ENCODE measurements at places on chromosomes 6 and 20.

DNA sequence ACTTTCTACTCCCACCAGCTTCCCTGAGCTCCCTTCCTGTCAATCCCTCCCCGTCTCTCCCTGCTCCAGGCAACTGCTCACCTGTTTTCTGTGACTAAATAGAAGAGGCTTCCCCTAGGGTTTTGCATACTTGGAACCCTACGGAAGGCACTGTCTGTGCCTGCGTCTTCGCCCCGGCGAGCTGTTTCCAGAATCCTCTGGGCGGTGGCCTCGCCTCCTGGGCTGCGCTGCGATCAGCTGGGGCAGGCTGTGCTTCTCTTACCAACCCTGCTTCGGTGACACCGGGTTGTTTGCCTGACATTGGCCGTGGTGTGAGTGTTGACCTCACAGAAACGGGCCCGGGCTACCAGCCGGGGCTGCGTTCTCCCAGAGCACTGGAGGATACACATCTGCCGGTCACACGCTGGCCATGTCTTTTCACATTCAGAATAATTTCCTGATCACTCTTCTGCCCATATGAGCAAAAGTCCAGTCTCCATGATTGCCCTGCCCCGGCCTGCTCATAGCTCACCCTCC, 29.4 kb upstream of the CCR6 start:
- no peak for DNase-seq

- no peak for DNase-seq
Measured at GRCh38 chr6:37088897-37089296, 81.1 kb upstream of the PIM1 start.

GRCh38 chr6:28802417-28803336, 121.1 kb downstream of the TRIM27 start:
- no peak for DNase-seq

DNA sequence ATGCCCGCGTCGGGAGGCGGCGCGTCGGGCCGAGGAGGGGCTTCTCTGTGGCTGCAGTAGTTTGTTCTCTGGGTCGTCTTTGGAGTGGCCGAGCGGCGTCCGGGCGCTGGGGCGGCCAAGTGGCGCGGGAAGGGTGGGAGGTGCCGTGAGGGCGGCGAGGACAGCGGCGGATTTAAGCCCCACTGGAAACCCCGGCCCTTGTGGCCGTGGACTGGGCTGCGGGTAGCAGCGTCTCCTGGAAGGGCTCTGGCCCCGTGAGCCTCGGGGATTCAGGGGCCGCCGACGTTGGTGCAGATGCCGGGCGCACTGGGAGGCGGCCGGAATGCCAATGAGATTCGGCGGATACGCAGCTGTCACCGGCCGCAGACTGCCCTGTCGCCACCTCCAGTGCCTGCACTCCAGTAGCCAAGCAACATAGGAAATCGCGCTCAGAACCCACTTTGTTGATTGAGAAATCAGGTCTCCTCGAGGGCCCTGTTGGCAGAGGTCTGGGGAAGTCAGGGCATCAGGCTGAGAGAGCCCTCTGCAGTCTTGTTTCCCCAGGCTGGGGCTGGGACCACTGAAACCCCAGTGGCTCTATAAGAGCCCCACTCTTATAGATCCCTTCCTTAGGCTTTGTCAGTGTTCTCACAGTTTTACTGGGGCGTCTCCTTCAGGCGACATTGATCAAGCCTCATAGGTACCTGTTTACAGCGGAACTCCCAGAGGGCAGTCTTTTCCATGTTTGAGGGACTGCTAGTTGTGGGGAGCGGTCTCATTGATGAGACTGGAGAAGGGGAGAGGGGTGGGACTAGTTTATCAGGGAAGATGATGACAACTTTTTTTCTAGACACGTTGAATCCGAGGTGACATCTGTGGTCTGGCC, 642 bp downstream of the GZF1 start:
- DNase-seq: no peak

DNA sequence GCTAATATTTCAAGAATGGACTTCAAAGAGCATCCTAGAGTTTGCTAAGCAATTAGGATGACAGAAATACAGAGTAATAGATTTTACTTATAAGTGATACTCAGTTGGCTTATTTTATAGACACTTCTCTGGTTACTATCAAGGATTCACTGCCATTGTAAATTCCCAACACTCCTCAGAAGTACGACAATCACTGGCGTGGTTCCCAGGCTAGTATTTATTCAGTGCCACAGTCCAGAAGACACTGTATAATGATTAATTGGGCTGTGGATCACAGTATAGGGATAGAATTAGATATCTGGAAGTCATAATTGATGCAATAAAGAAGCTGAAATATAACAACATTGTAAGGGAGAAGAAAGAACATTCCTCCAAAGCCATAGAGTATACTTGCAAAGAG, 15.7 kb downstream of the MANEA start:
- DNase-seq: no peak

DNA sequence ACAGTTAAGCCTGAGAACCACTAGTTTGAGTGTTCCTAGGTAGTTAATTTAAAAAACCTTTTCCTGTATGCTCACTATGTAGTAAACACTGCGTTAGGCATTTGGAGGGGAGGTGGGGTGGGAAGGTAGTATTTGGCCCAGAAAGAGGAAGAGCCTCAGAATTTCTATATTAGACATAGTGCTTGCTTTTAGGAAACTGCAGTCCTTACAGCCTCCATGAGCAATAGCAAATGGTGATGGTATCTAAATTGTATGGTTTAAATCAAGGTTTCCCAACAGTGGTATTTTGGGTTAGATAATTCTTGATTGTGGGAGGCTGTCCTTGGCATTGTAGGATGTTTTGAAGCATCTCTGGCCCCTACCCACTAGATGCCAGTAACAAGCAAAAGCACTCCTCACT, 61.5 kb upstream of the RIPOR2 start:
- DNase-seq: no peak

- no peak for DNase-seq
Measured at GRCh38 chr6:134690048-134690447, 259.9 kb downstream of the ALDH8A1 start.

GRCh38 chr6:44679438-44680201, 292.1 kb downstream of the CDC5L start:
- DNase-seq: no peak

Measured in NCI-H2107 (cell line).